M059J (cell line): ENCODE measurements at places on chromosomes 4 and X. TPM values are rescaled to one million over a fixed set of nuclear protein-coding genes. Genes with fewer than 3 reads are reported as not detected.

Gene LNX1
- 0.39 and 1.7 TPM in 2 replicates for total RNA-seq

Gene ADH1C
- total RNA-seq: 0.05 and 0.57 TPM in 2 replicates

Gene GPR173
- 0.54 and 0.81 TPM in 2 replicates for total RNA-seq

Gene OCRL
- total RNA-seq: 31.8 and 44.7 TPM in 2 replicates

Gene CXCL11
- total RNA-seq: 0.37 and 0.74 TPM in 2 replicates

DNA sequence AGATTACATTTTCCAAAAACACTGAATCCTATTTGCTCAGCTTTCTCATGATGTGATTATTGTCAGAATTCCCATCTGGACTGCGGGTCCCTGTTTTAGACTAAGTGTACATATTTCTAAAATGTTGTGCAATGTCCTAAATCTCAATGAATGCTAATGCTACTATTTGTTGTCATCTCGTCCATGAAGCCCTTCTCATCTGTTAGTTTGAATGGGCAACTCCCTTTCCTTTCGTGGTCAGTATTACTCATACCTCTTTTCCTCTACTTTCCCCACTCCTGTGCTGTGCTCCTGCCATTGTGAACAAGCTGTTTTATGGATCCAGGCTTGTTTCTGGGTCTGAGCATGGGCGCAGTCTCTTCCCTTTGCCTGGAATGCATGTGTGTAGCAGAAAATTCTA, 91.0 kb downstream of the MID1 start:
- DNase-seq: peak; percentile 53

DNA sequence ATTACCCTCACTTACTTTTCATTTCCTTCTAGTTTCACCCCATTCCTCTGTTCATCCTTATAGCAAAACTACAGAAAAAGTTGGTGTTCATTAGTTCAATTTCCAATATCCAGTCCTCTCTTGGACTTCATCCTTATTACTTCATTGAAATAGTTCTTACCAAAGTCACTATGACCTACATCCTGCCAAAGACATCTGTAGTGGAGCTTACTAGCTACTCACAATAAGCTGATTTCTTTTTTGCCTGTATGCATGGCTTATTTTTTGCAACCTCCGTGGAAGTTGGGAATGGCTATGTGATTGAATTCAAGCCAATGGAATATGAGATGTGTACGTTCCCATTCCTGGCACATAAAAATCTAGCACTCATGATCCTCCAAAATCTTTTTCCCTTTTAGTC, 4.6 kb upstream of the CDKL2 start:
- peak; percentile 20 for DNase-seq

GRCh38 chr4:78989697-78990270, 50.5 kb upstream of the PAQR3 start:
- no peak for DNase-seq

GRCh38 chr4:138869165-138869564, 146.4 kb upstream of the NOCT start:
- DNase-seq: no peak

DNA sequence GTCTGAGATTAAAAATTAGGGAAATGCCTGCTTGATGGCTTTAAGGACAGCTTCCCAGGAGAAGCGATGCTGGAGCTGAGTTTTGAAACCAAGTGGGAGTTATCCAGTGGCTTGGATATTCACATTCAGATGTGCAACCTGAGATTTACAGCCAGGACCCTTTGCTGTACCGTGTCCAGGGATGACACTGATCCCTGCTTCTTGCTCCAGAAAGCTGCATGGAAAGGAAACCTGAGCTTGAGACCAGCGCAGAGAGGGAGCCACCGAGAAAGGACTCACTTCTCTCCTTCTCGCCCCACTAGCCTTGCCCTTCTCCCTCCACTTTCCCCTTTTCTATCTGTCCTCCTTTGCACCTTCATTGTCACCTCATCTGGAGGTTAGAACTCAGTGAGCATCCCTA, 254.5 kb upstream of the PPARGC1A start:
- DNase-seq: no peak

GRCh38 chr4:67762086-67762485, 7.9 kb upstream of the GNRHR start:
- peak; percentile 63 for DNase-seq

GRCh38 chr4:51859476-51860031, 16.6 kb downstream of the DCUN1D4 start:
- DNase-seq: no peak

GRCh38 chr4:8260656-8261111, 8.9 kb upstream of the HTRA3 start:
- DNase-seq: peak; percentile 90

- DNase-seq: peak; percentile 32
These were observed 53.9 kb downstream of the PAPSS1 start for GRCh38 chr4:107666134-107666533.

GRCh38 chr4:106551724-106552123, 183.1 kb upstream of the GIMD1 start:
- no peak for DNase-seq

DNA sequence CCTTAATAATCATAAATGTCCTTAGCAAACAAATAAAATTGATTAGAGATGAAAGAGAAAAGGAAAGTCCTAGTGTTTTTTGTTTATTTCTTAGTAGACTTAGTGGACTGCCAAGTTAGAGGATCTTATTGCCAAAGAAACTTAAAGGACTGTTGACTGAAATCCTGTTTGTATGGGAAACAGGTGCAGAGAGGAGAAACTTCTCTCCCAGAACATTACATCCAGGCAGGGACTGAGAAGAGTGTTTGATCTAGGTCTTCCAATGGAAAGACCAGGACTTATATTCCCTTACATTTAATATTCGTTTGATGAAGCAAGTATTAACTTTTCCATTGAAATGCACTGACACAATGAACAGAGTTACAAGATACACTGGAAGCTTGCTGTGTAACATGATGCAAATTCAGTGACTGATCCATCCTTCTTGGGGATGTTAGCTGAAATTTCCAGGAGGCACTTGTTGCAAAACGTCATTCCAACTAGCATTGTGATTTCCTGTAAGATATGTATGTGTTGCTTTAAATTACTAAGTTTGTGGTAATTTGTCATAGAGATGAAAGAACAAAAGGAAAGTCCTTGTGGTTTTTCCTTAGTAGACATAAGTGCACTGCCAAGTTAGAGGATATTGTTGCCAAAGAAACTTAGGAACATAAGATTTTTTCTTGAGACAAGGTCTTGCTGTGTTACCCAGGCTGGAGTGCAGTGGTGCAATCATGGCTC, 505.6 kb downstream of the STIM2 start:
- DNase-seq: peak; percentile 1

DNA sequence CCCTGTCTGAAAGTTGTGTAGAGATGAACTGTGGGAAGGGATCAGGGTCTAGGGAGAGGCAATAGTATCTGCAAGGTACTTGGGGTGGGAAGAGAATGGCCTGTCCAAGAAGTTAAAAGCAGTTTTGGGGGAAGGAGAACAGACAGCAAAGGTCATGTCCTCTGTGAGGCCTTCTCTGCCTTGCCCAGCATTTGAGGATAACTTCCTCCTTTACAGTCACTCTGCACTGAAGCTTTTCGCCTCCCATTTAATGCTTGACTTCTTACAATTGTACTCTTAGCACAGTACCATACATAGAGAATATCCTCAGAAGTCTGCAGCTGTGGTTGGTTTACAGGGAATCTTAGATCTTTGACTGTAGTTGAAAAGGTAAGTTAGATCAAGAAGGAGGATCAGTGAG, 121.8 kb upstream of the AP1S2 start:
- no peak for DNase-seq

DNA sequence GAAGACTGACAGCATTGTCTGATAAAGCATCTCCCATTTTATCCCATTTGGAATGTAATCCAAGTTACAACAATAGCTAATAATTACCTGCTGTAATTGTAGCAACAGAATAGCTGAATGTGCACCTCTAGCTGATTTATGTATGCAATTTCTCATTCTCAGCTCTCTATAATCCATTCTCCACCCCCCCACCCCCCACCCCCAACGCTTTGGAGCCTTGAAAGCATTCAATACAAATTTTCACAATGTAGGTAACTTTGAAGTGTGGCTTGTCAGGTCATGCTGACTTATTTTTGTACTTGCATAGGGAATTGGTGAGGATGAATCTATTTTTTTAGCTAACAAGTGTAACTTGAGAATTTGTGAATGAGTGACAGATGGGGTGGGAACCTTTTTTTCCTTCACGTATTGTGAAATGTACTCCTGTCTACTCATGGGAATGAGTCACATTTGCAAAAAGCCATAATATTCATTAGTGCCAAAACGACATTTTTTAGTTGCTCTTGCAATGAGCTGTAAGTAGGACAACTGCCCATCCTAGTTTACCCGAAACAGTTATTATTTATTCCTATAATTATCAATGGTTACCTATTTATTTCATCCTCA, 159.3 kb downstream of the PALLD start:
- DNase-seq: peak; percentile 78
